Activated effector memory CD4-positive, alpha-beta T cell treated with anti-CD3 and anti-CD28 coated beads, Interleukin-2, amount 50 U/mL, for 16 hours (primary cell): ENCODE measurements at places on chromosomes 3 and 15.

DNA sequence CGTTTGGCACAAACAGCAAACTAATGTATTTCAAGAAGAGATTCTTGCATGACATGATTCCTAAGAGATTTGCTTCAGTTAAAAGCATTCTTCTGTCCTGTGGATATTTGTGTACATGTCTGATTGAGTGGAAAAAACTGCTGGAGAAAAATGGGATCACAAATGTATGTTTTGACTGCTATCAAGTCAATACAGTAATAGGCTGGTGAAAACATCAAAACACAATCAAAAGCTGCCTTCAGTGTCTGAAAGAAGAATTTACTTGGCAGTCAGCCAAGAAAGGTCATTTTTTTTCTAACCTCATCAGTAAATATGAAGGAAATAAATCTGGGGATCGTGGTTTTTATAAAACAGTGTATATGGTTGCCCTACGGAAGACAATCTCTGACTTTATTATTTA is 1214.8 kb downstream of the NSUN3 start:
- no peak for DNase-seq

DNA sequence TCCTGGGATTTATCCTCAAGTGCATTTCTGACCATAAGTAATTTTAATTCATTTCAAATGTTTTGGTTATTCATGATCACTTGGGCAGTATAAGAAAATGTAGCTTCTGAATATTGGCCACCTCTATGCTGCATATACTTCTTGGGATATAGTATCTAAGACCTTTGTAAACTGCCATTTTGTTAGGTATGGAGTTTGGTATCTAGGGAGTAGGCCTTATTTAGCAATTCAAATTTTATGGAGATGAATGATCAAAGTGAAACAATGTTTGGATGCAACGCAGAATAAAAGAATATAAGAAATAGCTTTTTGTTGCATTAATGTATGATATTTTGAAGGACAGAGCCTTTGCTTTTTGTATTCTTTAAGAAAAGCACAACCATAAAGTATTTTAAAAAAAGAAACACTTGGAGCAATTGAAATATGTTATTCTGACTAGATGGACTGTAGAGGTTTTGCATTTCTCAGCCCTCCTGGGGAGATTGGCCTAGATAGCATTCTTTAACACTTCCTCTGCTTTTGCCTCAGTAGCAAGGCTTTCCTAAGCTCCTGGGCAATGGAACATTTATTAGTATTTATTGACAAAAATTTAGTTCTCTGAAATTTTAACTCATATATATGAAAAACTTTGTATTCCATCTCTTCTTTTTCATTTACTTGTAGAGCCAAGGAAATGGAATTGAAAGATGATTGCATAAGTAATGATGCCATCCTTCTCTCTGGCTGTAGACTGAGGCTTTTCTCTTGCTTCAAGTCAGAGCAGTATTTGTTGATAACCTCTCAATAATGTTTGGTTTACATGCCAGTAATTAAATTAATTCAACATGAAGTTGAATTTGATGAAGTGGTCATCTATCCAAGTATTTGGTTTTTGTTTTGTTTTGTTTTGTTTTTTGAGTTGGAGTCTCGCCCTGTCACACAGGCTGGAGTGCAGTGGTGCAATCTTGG is 61.8 kb upstream of the UTS2B start:
- no peak for DNase-seq

GRCh38 chr3:45693941-45694521 is 4.8 kb downstream of the SACM1L start:
- peak; percentile 73 for DNase-seq

DNA sequence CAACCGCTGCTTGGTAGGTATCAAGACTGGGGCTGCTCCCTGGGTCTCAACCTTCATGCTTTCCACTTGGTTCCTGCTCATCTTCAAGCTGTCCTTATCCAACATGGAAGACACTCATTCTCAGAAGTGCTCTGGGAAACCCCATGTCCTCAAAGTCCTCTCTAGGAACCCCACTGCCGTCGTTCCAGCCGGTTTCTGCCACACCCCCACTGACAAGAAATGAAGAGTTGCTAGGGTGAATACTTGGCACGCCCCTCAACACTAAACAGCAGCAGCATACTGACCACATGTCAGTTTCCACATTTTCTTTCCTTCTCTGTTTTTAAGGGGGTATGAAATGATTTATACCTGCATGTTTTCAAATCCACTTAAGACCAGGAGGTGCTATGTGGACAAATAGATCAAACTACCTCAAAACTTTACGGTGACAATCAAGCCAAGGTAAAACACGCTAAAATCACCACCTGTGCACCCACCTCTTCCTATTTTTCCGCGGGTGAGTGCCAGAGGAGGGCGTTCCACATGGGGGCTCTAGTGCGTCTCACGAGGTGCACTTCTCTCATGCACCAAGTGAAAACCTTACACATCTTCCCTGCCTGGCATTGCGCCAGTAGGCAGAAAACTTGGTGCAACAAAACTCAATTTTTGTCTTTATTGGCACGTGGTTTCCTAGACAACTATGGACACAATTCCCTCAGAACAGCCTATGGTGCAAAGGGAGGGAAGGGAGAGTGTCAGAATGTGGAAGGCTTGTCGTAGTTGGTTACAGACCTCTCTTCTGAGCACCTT is 125.1 kb downstream of the TJP1 start:
- no peak for DNase-seq

- DNase-seq = no peak
Observed at GRCh38 chr3:25768851-25769250, 14.4 kb downstream of the NGLY1 start.

DNA sequence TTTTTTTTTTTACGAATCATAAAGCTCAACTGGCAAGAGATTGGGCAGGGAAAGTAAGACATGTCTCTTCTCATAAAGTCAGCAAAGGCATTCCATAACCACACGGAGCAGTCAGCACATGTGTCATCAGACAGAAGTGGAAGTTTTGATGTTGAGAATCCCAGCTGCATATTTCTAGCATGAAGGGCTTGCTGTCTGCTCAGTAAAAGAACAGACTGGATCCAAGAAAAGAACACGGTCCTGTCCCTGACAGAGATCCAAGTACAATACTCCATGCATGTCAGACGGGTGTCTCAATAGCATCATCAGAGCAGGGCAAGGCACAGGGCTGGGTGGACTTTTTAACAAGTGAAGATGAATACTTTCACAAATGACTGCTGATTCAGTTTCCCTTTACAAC is 38.2 kb downstream of the ABI3BP start:
- no peak for DNase-seq

GRCh38 chr3:195072916-195073564 is 197.9 kb downstream of the XXYLT1 start:
- DNase-seq = peak; percentile 34
